ENCODE measurements at places on chromosomes 12 and 14. TPM values are rescaled to one million over a fixed set of nuclear protein-coding genes. Genes with fewer than 3 reads are reported as not detected.
A peak's percentile ranks its signal among the peaks of the same experiment; 100 is the strongest.

GRCh38 chr12:28535216-28535615 lies 345.0 kb downstream of the CCDC91 start:
- DNase-seq, result no peak
- no peaks in the 10 kb centered on the region for H3K36me3 ChIP-seq
- H3K4me3 ChIP-seq, result no peak overlapping the region
- H3K27me3 ChIP-seq, result no peaks in the 10 kb centered on the region
- no peaks in the 10 kb centered on the region for H3K4me1 ChIP-seq
- no peak overlapping the region for H3K27ac ChIP-seq

DNA sequence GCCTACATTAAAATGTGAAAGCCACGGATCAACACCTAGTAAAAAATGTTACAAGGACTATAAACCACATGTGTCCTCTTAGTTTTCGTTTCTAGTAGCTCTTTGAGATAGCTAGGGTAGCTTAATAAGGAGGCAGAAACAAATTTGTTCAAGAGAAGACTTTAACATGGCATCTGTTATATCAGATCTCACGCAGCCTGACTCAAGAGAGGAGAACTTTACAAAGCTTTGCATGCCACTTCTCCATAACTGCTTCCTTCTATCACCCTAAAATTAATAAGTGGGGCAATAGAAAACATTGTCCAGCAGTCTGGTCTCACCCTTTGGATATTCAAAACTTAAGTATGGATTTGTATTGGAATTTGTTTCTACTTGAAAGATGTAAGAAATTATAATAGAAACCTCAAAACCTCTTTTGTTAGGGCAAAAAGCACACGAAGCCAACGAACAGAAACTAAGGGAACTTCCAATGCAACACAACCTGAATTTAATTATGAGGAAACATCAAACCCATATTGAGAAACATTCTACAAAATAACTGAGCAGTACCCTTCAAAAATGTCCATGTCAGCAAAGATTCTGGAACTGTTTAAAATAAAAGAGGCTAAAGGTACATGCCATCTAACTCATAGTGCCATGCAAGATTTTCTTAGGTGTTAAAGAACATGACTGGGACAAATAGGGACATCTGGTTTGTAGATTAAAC lies 194.8 kb downstream of the LRIG3 start:
- H3K27me3 ChIP-seq, result no peaks in the 10 kb centered on the region
- H3K27ac ChIP-seq, result no peak overlapping the region
- DNase-seq, result no peak
- H3K36me3 ChIP-seq, result no peaks in the 10 kb centered on the region
- H3K4me1 ChIP-seq, result no peaks in the 10 kb centered on the region

- no peak overlapping the region for H3K27ac ChIP-seq
- H3K4me3 ChIP-seq, result no peak overlapping the region
- H3K4me1 ChIP-seq, result no peaks in the 10 kb centered on the region
- H3K36me3 ChIP-seq, result no peaks in the 10 kb centered on the region
- DNase-seq, result peak; percentile 13
- no peaks in the 10 kb centered on the region for H3K27me3 ChIP-seq
Measured at GRCh38 chr14:86462193-86462753, 932.3 kb downstream of the FLRT2 start.

DNA sequence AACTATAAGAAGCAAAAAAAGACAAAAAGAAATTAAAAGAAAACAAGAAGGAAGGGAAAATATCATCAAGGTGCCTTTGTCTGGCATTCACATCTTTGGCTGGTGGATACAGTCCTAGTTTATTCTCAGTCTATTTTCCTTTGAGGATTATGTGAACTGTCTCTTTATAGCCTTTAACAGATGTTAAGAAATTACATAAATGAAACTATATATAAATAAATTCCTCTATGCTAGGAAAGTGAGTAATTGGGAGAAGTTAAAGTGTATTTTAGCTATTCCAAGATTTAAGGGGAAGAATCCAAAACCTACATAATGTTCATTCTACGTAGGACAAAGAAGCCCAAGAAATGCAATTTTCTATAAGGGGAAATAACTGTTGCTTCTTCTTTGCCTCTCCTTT lies 316.3 kb downstream of the ADAMTS20 start:
- H3K36me3 ChIP-seq, result no peaks in the 10 kb centered on the region
- no peak overlapping the region for H3K27ac ChIP-seq
- H3K4me3 ChIP-seq, result no peak overlapping the region
- DNase-seq, result no peak

DNA sequence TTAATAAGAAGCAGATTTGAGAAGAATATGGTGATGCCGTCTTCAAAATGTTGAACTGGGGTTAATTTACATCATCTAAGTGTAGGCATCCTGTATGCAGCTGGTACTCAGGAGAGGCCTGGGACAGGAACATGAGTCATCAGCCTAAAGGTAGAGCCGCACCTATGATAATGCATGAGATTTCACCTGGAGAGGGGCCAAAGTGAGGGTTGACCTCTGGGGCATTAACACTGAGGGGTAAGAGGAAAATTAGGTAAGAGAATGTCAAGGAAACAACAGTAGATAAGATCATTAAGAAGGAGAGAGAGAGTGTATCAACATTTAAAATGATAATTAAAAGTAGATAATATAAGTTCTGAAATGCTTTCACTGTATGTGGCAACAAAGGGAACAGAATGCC lies 20.2 kb upstream of the SSTR1 start:
- H3K4me1 ChIP-seq, result no peaks in the 10 kb centered on the region
- H3K36me3 ChIP-seq, result no peaks in the 10 kb centered on the region
- H3K27me3 ChIP-seq, result peaks cover 14% of the 10 kb centered on the region
- DNase-seq, result no peak
- H3K27ac ChIP-seq, result no peak overlapping the region

- DNase-seq, result peak; percentile 78
- no peaks in the 10 kb centered on the region for H3K27me3 ChIP-seq
- no peak overlapping the region for H3K4me3 ChIP-seq
- H3K36me3 ChIP-seq, result peaks cover 9% of the 10 kb centered on the region
Measured at GRCh38 chr12:49636979-49637755, 13.8 kb downstream of the PRPF40B start.

The DDX54 gene
- total RNA-seq, result 148 TPM

DNA sequence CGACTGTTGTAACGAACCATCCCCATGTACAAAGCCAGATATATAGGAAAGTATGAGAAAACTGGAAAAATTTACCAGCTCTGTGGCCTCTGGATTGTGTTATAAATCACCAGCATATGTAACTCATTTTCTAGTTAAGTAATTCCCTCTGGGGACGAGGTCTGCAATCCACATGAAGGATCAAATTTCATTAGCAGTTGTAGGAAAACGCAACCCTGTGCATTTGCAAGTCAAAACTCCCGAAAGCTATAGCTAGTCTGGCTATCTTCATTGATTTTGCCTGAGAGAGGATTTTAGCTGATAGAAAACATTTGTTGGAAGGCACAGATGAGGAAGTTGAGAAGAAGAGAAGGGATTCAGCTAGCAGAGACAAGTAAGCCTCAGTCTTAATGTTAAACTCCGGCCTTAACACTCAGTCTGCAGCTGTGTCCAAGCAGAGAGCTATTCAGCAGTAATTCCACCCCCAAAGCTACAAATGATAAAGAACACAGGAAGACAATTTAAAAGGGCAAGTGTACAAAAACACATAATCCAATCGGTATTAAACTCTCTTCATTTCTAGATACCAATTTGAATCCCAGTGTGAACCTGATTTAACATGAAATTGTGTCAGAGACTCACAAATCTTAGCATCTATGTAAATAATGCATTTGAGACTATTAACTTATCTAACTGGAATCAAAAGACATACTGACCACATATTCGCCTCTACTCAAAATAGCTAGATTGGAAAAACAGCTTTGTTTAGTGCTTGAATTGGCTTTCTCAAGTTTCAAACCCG lies 54.2 kb upstream of the CERS5 start:
- peak overlapping the region; percentile 95 for H3K27ac ChIP-seq
- H3K36me3 ChIP-seq, result no peaks in the 10 kb centered on the region
- H3K4me1 ChIP-seq, result peaks cover 15% of the 10 kb centered on the region
- H3K27me3 ChIP-seq, result no peaks in the 10 kb centered on the region

GRCh38 chr14:39367387-39367751 lies 64.9 kb downstream of the FBXO33 start:
- H3K4me1 ChIP-seq, result peaks cover 21% of the 10 kb centered on the region
- no peaks in the 10 kb centered on the region for H3K36me3 ChIP-seq
- no peaks in the 10 kb centered on the region for H3K27me3 ChIP-seq

The GARIN6 gene
- total RNA-seq, result not detected

The GPD1 gene
- 1.7 TPM for total RNA-seq

DNA sequence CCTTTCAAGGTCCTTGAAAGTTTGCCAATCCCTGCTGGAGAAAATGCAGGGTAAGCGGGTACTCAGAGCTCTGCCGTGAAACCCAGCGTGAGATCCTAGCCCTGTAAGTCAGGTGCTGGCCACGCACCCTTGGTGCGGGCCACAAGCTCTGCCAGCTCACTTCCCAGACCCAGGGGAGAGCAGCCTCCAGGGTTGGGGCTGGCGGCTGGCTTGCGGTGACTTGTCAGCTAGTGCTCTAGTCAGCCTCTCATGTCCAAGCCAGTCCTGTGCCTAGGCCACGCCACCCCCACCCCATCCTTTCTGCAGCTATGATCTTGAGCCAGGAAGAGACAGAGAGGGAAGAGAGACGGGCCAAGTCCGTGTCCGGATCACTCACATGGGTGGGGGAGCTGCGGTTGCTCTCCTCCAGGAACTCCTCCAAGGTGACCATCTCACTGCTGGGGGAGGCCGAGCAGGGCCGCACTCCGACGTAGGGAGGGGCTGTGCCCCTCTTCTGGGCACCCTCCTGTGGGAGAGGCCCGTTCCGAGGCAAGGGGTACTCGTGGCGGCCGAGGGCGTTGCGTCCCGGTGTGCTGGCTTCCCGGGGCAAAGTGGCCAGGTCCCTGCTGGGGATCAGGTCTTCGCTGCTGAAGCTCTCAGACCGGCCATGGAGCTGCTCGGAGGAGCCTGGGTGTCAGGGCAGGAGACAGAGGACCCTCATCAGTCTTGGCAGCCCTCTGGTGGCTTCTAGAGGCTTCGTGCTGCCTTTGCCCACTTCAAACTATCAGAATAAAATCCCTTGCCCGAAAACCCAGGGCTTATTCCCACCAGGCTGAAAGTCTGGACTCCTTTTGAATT lies 33.3 kb upstream of the GPR68 start:
- H3K36me3 ChIP-seq, result no peaks in the 10 kb centered on the region
- no peak overlapping the region for H3K27ac ChIP-seq
- H3K27me3 ChIP-seq, result no peaks in the 10 kb centered on the region
- no peak overlapping the region for H3K4me3 ChIP-seq
- DNase-seq, result no peak

DNA sequence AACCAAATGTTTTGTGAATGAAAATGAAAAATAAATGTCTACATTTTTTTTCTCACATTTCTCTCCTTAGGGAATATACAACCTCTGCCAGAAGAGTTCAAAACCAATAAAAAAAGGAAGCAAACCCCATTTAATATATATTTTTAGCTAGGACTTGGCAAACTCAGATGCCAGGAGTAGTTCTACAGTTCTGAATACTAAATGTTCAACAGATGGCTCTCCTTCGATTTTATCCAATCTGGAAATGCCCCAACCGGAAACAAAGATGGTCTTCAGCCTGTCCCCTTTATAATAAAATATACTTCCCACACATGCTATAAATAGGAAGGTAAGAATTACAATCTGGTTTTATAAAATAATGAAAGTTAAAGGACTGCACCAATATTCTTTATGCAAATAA lies 330.4 kb downstream of the MDGA2 start:
- H3K36me3 ChIP-seq, result no peaks in the 10 kb centered on the region
- H3K4me1 ChIP-seq, result no peaks in the 10 kb centered on the region
- no peak overlapping the region for H3K27ac ChIP-seq
- no peaks in the 10 kb centered on the region for H3K27me3 ChIP-seq
- no peak overlapping the region for H3K4me3 ChIP-seq
- DNase-seq, result no peak

The TMEM63C gene
- total RNA-seq, result 0.74 TPM

Measured in cardiac muscle cell (in vitro differentiated cells and primary cell).